Nasal cavity respiratory epithelium epithelial cell of viscerocranial mucosa (primary cell): ENCODE measurements at places on chromosomes 7 and 10. TPM values are rescaled to one million over a fixed set of nuclear protein-coding genes. Genes with fewer than 3 reads are reported as not detected.

The CYP2C19 gene
- total RNA-seq: 0.50 TPM in 1 of 2 replicates, not detected in the other

The ANKRD30A gene
- total RNA-seq: not detected in 2 replicates

The SBDS gene
- 132 and 167 TPM in 2 replicates for total RNA-seq

The TMEM176B gene
- not detected in 2 replicates for total RNA-seq

The GIMAP8 gene
- not detected in 2 replicates for total RNA-seq

The CYP3A7 gene
- total RNA-seq: 0.07 TPM in 1 of 2 replicates, not detected in the other

The PNLIPRP1 gene
- total RNA-seq: not detected in 2 replicates

The ACBD7 gene
- under 0.01 and 0.07 TPM in 2 replicates for total RNA-seq

The IRF5 gene
- total RNA-seq: 2.1 and 12.4 TPM in 2 replicates

The RP9 gene
- 12.2 and 14.7 TPM in 2 replicates for total RNA-seq

The ASB10 gene
- not detected in 2 replicates for total RNA-seq

The PKD2L1 gene
- not detected in 2 replicates for total RNA-seq

The RHOBTB1 gene
- 5.1 and 9.2 TPM in 2 replicates for total RNA-seq

The ASB4 gene
- under 0.01 TPM in 1 of 2 replicates, not detected in the other for total RNA-seq

The GRID2IP gene
- total RNA-seq: under 0.01 and 0.14 TPM in 2 replicates

The EPHB6 gene
- 0.34 and 3.2 TPM in 2 replicates for total RNA-seq

The GATA3 gene
- 0.34 and 0.36 TPM in 2 replicates for total RNA-seq

The ZNF862 gene
- 7.2 and 12.7 TPM in 2 replicates for total RNA-seq

The DYNC1I1 gene
- 0.21 TPM in 1 of 2 replicates, not detected in the other for total RNA-seq

The ZCWPW1 gene
- total RNA-seq: 3.3 and 5.5 TPM in 2 replicates

The DRGX gene
- not detected in 2 replicates for total RNA-seq

The BBS9 gene
- total RNA-seq: 3.8 and 14.7 TPM in 2 replicates

The HTRA1 gene
- total RNA-seq: 120 and 178 TPM in 2 replicates

The VAX1 gene
- total RNA-seq: under 0.01 TPM in 1 of 2 replicates, not detected in the other

The PLAU gene
- total RNA-seq: 90.2 and 759 TPM in 2 replicates

The ZC3HAV1L gene
- total RNA-seq: 4.8 and 19.4 TPM in 2 replicates

The OR2A1 gene
- total RNA-seq: not detected in 2 replicates

The LRRD1 gene
- under 0.01 and 0.14 TPM in 2 replicates for total RNA-seq

The SPDYE8 gene
- not detected in 2 replicates for total RNA-seq

The NPSR1 gene
- not detected in 2 replicates for total RNA-seq

The PKD1L1 gene
- under 0.01 and 0.14 TPM in 2 replicates for total RNA-seq

The UBN2 gene
- total RNA-seq: 7.2 and 10.8 TPM in 2 replicates
